ENCODE measurements at places on chromosomes 1 and 21.

- DNase-seq: no peak
These were observed 130.8 kb downstream of the PGBD5 start for GRCh38 chr1:230295367-230295766.

DNA sequence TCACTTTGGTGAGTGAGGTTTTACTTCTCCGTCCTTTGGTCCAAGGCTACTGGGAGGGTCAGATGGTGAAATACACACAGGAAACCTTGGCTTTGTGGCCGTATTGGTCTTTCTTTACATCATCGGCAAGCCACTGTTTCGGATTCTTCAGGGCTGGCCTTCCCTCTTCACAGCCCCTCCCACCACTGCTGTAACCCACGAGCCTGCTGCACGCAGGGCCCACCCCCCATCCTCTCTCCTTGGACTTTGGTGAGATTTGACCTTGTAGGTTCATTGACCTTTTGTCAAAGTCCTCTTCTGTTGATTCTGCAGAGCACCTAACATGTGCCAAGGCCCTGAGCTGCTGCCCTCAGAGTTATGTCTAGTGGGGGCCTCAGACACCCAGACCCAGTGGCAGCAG lies 328.6 kb downstream of the CAMTA1 start:
- no peak for DNase-seq

DNA sequence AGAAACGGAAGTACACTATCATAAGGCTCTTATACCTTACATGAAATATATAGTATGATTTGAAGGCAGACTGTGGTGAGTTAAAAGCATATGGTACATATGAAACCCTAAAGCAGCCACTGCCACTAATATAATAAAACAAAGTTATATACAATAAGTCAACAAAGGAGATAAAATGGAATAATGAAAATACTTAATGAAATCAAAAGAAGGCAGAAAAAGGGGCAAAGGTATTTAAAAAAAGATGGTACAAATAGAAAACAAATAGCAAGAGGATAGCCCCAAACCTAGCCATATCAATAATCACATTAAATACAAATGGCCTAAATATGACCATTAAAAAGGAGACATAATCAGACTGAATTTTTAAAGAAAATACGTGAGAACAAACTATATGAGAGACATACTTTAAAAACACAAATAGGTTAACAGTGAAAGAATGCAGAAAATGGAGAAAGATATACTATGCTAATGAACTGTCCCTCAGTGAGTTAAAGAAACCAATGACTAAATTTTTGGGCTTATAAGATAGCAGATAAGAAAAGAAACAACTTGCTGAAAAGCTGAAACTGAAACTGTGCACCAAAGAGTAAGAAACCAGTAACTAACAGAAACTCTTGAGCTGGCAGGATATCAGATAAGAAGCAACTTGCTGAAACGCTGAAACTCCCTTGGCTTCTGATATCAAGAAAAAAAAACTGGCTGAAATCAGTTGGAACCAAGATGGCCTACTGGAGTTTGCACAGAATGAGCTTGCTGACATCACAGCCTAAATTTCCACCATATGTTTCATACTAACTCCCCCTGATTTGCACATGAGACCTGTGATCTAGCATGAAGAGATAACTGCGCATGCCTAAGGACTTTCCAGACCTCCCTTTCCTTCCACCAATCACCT lies 44.3 kb upstream of the IL10 start:
- DNase-seq: no peak

GRCh38 chr1:87812871-87813577 lies 484.3 kb downstream of the LMO4 start:
- DNase-seq: no peak

DNA sequence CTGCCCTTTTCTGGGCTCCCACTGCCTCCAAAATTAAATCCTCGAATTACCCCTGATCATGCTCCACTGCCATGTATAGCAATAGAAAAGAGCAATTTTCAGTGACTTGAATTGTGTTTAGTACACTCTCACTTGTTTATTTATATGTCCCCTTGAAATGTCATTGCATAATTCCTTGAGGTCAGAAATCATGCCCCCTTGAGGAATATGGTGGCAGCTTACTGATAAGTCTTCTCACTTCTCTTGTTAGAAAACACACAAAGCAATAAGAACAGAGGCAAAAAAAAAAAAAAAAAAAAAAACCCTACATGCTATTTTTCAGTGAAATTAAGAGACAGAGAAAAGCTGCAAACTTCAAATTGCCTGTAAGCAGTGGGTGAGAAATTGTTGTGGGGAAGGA lies 37.5 kb downstream of the GPR88 start:
- DNase-seq: no peak

- DNase-seq: no peak
These were observed 23.8 kb downstream of the ELF3 start for GRCh38 chr1:202034149-202034682.

DNA sequence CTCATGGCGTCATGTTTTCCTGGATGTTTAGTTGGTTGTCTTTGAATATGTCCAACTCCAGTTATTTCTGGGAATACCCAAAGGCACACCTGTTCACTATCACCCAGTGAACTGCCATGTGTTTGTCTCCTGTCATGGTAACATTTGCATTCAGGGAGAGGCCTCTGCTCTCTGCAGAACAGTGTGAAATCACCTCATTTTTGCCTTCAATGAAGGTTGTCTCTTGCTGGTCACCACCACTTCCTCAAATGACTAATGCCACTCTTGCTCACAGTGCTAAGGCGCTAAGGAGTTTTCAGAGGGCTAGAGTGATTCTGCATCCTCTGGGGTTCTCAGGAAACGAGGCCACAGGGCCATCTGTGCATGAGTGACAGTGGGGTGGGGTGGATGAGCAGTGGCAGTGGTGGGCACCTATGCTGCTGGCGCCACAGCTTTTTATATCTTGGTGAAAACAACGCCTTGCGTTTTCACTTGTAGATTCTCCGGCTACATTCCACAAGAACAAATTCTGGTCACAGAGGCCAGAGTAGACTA lies 60.0 kb upstream of the ATP5PO start:
- DNase-seq: no peak

GRCh38 chr21:32099812-32100416 lies 178.9 kb downstream of the MIS18A start:
- DNase-seq: no peak
